ENCODE measurements at places on chromosomes 13 and 19. TPM values are rescaled to one million over a fixed set of nuclear protein-coding genes. Genes with fewer than 3 reads are reported as not detected.

The ZNF426 gene
- 9.6 TPM for total RNA-seq

- no peak for DNase-seq
These were observed 29.2 kb downstream of the SIPA1L3 start for GRCh38 chr19:37936166-37936565.

DNA sequence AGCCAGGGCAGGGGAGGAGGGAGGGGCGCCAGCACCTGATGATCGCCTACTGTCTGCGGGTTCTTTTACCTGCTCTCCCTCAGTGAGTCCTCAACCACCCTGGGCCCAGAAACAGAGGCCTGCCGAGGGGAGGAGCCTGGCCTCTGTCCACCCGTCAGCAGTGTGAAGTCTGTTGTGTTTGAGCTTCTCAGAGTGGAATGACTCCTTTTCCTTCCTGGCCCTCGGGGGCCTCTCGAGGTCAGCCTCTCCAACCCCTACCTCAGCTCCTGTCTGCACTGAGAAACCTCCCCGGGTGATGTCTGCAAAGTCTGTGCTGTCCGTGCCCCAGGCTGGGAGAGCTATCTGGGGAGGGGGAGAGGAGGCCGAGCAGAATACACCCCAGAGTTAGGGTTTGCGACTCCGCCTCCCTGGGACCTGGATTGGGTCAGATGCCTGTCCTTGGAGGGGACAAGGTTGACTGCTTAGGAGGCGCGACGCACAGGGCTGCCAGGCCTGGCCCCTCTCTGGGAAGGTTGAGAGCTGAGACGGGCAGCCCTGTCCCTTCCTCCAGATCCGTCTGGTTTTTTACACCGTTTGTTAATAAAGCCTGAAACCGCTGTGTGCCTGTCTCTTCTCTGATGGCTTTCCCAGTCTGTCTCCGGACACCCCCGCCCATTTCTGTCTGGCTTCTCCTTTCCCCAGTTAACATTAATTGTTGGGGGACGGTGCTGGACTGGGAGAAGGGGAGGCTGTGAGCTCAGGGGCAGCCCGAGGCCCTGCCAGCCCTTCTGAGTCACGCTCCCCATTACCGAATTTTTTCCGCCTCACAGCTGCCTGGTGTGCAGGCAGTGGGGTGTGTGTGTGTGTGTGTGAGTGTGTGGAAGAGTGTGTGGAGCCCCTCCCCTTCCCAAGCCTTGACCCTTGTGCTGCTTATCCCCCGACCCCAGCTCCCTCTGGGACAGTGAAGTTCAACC is 989 bp upstream of the SSC5D start:
- peak; percentile 86 for DNase-seq

The CD37 gene
- 2.6 TPM for total RNA-seq

The SCAF1 gene
- 22.3 TPM for total RNA-seq

GRCh38 chr19:3062165-3063105 is at the start of gene TLE5:
TSS of gene TLE5 (minus strand) at chr19:3062495. CDS start at chr19:3062200, 295 bp downstream.
- DNase-seq = no peak

DNA sequence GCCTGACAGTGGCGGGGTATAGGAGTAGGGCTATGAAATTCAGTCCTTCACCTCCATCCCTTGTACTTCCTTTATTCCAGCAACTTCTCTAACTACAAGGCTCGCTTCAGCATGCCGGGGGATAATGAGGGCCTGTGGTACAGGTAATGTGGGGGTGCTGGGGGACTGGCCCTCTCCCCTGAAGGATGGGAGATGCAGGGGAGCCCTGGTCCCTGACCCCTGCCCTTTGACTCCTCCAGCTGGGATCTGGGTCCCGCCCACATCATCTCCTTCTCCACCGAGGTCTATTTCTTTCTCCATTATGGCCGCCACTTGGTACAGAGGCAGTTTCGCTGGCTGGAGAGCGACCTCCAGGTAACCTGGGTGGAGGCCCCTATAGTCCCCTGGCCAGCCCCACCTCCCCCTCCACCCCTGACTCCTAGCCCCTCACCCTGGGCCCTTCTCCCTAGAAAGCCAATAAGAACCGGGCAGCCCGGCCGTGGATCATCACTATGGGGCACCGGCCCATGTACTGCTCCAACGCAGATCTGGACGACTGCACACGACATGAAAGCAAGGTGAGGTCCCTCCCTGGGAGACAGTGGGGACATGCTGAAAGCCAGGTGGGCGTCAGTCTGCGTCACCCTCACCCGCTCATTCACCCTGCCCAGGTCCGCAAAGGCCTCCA is 16.5 kb downstream of the ACP7 start:
- no peak for DNase-seq

The FGF21 gene
- not detected for total RNA-seq

DNA sequence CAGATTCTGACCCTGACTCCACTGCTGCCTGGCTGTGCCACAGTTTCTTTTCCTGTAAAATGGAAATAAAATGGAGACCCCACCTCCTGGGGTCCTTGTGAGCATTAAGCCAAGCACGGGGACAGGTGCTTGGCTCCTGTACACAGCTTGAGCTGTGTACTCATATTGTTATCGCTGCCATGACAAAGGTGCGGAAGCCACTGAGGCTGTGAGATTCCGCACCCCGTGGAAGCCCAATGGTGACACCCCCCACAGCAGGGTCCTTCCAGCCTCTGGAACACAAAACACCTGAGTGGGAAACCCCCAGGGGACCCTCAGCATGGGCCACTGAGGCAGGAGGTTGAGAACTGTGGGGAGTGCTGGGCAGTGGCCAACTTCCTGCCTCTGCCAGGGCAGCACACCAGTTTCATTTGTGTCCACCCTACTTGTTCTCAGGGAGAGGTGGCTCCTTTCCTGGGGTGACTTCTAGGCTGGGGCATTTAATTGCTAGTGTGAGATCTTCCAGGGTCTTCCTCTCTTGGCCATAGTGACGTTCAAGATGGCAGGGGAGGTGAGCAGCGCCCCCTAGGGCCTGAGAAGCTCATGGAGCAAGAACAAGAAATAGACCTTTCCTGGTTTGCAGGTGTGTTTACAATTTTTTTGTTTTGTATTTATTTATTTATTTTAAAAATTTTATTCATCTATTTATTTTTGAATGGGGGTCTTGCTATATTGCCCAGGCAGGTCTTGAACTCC is 5.4 kb upstream of the JSRP1 start:
- DNase-seq = no peak

- peak; percentile 73 for DNase-seq
These were observed 439.1 kb upstream of the ZNF507 start for GRCh38 chr19:31906111-31906871.

The DLL3 gene
- total RNA-seq = not detected

DNA sequence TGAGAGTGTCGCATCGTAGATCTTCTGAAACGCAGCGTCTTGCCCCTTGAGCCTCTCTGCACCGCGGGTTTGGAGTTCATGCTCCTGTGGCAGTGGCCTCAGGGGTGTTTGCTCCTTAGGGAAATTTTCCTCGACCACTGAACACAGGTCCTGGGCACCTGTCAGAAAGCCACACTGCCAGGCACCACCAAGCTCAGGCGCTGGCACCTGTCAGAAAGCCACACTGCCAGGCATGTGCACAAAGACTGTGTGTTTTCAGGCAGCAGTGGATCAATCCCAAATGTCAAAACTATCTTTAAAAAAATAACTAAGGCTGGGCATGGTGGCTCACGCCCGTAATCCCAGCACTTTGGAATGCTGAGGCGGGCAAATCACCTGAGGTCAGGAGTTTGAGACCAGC is 87.1 kb downstream of the ATP11A start:
- peak; percentile 46 for DNase-seq

GRCh38 chr19:41767115-41767514 is 11.8 kb downstream of the CEACAM6 start:
- DNase-seq = no peak

The ANGPTL8 gene
- not detected for total RNA-seq

GRCh38 chr13:51770681-51771417 is 33.1 kb downstream of the DHRS12 start:
- DNase-seq = peak; percentile 57

DNA sequence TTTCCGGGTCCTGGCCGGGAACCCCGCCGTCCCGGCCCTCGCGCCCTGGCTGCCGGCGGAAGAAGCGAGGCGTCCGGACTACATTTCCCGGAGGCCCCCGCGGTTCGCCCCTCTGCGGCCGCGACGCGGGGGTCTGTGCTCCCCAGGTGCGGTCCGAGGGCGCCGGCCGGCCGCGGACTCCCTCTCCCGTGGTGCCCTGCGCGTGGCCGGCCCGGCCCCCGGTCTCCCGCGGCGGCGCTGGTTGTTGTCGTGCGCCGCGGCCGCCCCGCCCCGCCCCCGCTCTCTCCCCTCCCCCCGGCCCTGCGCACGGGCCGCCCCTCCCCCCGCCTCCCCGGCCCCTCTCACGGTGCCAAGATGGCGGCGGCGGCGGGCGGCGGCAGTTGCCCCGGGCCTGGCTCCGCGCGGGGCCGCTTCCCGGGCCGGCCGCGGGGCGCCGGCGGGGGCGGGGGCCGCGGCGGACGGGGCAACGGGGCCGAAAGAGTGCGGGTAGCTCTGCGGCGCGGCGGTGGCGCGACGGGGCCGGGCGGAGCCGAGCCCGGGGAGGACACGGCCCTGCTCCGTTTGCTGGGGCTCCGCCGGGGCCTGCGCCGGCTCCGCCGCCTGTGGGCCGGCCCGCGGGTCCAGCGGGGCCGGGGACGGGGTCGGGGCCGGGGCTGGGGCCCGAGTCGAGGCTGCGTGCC is at the start of gene KMT2B:
KMT2B (plus strand) TSS at position 339 of the 680 bp plus-strand sequence; CDS start at position 355, 16 bp downstream.
- DNase-seq = no peak

The CC2D1A gene
- total RNA-seq = 22.6 TPM

GRCh38 chr13:26300140-26300539 is 46.2 kb downstream of the CDK8 start:
- DNase-seq = no peak

- peak; percentile 70 for DNase-seq
These were observed 55.4 kb downstream of the SACS start for GRCh38 chr13:23377983-23378632.

- DNase-seq = peak; percentile 98
These were observed 63.1 kb downstream of the SERP2 start for GRCh38 chr13:44436589-44437337.
